C1 segment of cervical spinal cord (tissue), 14 donors: ENCODE measurements at places on chromosomes 3 and 15.

GRCh38 chr3:191030491-191030890 lies 168.0 kb upstream of the GMNC start:
- DNase-seq, result no peak

GRCh38 chr15:91308855-91309254 lies 208.8 kb downstream of the SV2B start:
- no peak for DNase-seq

- no peak for DNase-seq
Measured at GRCh38 chr15:83656943-83657528, 3.1 kb downstream of the ADAMTSL3 start.

GRCh38 chr15:99536422-99537040 lies 29.3 kb upstream of the MEF2A start:
- peak; percentile 78 for DNase-seq

DNA sequence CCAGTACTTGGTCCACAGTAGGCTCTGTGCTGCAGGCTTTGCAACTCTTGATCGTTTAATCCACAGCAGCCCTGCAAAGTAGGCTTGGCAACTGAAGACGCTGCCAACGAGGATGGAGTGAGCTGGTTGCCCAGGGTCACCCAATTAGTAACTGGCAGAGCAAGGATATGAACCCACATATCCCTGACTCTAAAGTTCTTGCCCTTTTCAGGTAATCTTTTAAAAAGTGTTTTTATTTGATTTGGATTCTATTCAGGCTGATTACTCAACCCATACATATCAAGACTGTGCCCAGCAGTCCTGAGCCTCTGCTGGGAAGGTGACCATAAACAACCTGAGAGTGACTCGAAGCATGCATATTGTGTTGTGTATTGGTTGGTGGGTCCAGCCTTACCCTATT lies 50.3 kb downstream of the PSMD6 start:
- DNase-seq, result no peak

DNA sequence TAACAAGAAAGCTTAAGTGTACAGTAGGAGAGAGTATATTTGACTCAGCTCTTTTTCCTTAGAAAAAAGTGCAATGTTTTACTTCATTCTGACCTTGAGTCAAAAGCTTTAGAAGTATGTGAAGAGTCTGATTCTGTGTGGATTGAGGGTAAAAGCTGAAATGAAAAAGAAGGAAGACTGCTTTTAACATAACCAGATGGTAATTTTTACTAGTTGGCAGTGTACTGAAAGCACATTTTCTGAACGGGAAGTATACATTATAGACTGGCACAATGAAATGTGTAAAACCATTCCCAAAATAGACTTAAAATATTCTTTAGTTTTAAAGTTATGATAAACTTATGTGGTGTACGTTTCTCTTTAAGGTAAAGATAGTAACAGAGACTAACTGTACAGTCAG lies 197.8 kb upstream of the ZNF717 start:
- no peak for DNase-seq

- no peak for DNase-seq
Measured at GRCh38 chr15:79769069-79769481, 127.7 kb downstream of the MTHFS start.

GRCh38 chr3:194423317-194423716 lies 24.3 kb upstream of the GP5 start:
- no peak for DNase-seq

DNA sequence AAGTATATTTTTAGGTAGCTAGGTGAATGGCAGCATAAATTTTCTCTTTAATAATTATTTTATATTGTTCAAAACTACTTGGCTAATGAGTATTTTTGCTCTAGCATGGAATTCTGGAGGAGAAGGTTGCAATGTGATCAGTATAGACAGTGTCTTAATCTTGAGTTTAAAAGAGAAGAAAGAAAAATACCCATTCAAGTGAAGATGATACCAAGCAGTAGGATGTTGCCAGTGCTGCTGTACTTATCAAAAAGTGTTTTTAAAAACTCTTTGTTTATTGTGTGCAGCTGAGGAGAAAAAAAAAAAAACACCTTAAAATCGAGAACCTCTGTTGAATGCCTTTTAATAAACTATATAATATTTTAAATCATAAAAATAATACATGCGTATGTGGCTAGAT lies 47.9 kb downstream of the STT3B start:
- DNase-seq, result no peak

GRCh38 chr3:53219895-53220483 lies 35.8 kb downstream of the TKT start:
- peak; percentile 39 for DNase-seq

GRCh38 chr3:8749316-8749715 lies 15.7 kb downstream of the CAV3 start:
- DNase-seq, result no peak

DNA sequence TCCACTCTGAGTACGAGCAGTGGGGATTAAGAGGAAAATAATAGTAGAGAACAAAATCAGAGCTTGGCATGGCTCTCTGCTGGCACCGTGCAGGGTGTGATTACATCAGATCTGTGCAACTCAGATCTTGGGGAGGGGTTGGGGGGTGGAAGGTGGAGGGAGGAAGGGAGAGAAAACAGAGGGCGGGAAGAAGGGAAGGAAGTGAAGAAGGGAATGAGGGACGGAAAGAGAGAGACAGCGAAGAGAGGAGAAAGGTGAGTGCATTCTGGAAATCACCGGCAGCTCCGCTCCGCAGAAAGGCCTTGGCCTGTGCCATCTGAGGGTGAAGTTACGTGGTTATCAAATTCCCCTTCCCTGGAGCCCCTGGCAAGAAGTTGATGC lies 31.0 kb upstream of the ADAMTS17 start:
- no peak for DNase-seq

GRCh38 chr3:140459462-140459861 lies 218.4 kb upstream of the TRIM42 start:
- DNase-seq, result no peak

DNA sequence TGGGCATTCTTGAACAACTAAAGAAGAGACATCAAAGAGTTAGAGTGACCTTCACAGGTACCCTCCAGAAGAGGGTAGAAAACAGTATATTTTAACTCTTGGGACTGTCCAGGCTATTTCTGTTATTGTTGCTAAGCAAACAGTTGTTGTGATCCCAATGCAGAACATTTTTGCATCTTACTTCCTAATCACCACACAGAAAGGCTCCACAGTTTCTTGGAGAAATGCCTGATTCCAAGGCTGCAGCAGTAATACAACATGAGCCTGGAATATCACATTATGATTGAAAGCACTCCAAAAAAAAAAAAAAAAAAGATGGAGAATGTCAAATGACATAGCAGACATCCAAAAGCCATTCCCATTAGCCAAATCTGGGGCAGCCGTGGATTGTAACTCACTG lies 195.6 kb downstream of the CTNNB1 start:
- no peak for DNase-seq

- DNase-seq, result no peak
Measured at GRCh38 chr15:38695249-38696108, 130.9 kb upstream of the RASGRP1 start.

- no peak for DNase-seq
Measured at GRCh38 chr3:193938613-193939012, 197.3 kb upstream of the HES1 start.

- DNase-seq, result no peak
Measured at GRCh38 chr3:142274908-142275307, 49.5 kb upstream of the GK5 start.

GRCh38 chr3:197023241-197023997 lies 6.2 kb downstream of the MELTF start:
- no peak for DNase-seq

- no peak for DNase-seq
Measured at GRCh38 chr15:34953851-34954250, 15.7 kb downstream of the AQR start.

DNA sequence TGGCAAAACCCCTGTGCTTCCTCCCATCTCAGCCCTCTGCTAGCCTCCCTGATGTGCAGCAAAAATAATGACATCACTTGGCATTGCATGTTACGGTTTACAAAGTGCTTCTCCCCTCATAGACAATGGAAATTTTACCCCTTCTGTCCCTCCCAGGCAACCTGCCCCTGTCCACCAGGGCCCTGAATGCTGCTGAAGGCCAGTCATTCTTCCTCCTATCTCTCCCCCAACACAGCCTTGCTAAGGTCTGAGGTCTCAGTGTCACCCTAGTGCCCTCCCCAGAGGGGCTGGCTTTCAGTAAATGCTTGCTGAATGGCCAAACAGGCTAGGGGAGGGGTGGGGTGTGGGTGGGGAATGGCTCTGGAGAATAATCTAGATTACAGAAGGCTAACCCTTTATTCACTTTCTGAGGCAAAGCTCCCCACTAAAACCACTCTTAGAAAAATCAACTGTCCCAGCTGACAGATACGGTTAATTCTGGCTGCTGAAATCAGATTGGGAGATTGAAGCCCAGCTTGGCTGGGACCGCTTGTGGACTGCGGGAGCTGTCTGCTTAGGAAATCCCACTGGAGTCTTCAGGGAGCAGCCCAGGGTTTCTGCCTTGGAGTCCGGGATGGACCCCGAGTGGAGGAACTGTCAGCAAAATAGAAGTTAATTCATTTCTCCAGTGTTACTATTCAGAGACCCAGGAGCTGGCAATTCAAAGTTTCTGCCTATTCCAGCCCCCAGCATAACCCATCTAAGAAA lies 22.9 kb downstream of the ANP32A start:
- DNase-seq, result no peak

- DNase-seq, result no peak
Measured at GRCh38 chr3:112061152-112061551, 25.0 kb upstream of the C3orf52 start.

DNA sequence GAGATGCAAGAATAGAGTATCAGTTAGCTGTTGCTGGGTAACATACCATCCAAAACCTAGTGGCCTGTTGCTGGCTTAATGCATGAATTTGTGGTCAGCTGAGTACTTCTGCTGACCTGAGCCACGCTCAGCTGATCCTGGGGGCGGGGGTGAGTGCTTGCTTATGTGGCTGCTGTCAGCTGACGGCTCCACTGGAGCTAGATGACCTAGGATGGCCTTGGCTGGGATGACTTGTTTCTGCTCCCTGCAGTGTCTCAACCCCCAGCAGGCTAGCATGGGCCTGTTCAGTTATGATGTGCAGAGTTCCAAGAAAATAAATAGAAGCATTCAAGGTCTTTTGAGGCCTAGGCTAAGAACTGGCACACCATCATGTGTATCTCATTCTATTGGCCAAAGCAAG lies 63.9 kb downstream of the FBLN2 start:
- DNase-seq, result no peak

DNA sequence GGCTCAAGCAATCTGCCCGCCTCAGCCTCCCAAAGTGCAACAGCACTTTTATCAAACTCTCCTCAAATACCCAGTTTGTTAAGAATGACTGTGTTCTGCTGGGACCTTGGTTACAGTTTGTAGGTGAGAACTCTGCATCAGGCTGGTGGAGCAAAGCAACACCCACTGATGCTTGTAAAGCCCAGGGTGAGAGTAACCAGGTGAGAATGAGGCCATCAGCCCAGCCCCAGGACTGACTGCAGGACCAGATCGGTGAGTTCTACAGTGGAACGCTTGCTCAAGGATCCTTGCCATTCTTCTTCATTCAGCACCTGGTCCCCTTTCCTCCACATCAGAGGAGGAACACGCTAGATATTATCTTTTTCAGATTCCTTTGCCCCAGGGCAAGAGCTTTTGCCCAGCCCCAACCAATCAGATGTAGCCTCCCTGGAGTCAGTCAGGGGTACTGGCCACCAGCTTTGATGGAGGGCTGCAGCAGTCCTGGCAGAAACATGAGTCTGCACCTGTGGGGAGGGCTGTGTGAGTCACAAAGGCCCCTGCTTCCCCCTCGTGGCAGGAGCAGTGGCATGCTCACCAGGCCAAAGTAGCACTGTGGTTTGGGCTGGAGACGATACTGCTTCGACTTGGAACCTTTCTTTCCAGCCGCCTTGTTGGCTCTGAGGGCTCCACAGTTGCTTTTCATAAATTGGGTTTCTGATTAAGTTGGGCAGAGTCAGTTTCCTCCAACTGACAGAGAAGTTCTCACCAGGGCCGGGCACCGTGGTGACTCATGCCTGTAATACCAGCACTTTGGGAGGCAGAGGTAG lies 3.5 kb upstream of the SHISA5 start:
- DNase-seq, result peak; percentile 7

GRCh38 chr15:49720261-49720660 lies 99.4 kb downstream of the DTWD1 start:
- no peak for DNase-seq

GRCh38 chr3:129317014-129317771 lies 38.5 kb downstream of the HMCES start:
- no peak for DNase-seq

DNA sequence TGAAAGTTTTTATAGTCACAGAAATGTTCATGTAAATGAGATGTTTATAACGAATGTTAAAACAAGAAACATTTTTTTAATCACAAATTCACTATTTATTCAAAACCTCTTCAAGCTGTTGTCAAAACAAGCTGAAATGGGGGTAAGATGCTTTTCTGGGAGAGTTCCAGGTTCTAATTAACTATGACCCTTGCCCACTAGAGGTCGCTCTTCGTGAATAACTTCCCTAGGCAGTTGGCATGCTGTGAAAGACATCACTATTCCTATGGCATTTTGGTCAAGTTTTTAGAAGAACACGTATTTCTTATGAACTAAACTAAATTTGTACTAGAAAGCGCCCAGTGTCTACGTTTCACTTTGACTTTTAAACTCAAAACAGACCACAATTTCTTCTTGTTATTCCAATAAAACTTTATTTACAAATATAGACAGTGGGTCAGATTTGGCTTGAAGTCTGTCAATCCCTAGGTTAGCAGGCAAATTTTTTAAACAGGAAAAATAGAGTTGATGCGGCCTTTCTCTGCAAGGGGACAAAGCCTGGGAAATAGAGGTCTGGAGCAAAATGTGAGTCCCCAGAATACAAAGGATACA lies 62.8 kb upstream of the CMTM8 start:
- DNase-seq, result no peak

- no peak for DNase-seq
Measured at GRCh38 chr3:190995156-190995555, 132.7 kb upstream of the GMNC start.

- DNase-seq, result no peak
Measured at GRCh38 chr3:41716471-41716870, 245.4 kb downstream of the ULK4 start.

DNA sequence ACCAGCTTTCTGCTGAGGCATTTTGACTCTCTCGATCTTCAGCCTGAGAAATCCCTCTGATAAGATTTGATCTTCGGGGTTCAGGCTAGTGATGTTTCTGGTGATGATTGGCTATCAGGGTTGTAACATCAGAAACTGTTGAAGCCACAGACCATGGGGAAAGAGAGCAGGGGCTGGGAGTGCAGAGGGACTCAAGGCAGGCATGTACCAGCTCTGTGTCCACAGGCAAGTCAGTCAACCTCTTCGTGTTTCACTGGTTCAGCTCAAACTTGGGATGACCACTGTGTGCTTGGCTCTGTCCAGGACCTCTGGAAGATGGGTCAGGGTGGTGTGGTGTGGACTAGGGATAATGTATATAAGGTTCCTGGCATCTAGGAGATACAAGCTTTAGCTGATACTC lies 116.5 kb downstream of the EEFSEC start:
- no peak for DNase-seq

GRCh38 chr15:40623361-40623760 lies 29.3 kb downstream of the KNL1 start:
- no peak for DNase-seq

DNA sequence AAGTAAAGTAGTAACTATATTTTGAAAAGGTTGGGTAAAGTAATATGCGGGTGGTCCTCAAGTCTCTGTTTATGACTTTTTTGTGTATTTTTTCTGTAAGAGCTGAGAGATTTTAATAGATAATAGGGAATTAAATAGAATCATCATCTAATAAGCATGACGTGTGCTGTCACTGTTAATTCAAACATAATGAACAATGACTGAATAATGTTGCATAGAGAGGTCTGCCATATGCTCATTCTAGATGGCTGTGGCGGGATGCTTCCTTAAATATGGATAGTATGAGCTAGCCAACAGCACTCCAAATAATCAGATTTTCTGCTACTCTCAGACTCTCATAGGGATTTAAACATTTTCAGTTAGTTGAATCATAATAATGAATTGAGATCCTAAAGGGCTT lies 302.8 kb upstream of the RBMS3 start:
- no peak for DNase-seq
